Stimulated activated CD4-positive, alpha-beta T cell treated with anti-CD3 and anti-CD28 coated beads, Interleukin-4, amount 100 ng/mL, for 48 hours (primary cell): ENCODE measurements at places on chromosomes 12 and 14.

DNA sequence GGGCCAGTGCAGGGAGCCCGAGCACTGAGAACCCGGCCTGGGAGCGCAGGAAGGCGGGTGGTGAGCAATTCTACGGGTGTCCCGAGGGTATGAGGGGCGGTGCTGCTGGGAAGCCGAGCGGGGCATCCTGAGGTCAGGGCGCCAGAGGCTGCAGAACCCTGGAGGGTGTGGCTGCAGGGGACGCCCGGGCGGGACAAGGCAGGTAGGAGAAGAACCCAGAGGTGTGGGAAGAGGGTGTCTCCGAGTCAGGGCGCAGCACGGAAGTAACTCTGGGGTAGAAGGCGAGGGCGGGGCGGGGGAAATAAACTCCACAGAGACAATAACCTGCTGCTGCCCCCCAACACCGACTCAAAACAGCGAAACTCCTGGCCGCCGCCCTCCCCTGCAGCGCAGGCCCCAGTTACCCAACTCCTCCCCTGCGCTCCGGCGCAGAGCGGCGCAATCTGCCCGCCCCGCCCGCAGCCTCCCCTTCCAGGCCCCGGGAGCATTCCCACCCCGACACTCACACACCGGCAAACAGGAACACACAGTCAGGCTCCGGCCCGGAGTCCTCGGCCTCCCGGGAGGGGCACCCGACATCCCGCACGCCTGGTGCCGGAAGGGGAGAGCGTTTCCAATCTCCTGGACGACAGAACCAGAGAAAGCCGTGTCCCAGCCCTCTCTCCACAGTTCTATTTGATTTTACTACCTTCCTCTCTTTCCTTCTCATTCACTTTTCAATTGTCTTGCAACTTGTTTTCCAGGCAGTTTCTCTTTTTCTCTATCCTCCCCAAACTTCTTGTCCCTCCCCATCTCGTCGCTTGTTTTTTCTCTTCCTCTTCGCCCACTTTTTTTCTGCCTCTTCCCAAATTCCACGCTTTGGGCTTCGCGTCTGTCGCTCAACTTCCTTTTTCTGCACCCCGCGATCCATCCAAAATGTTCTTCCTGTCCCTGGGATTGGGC is 2.4 kb downstream of the HRK start:
- no peak for DNase-seq

DNA sequence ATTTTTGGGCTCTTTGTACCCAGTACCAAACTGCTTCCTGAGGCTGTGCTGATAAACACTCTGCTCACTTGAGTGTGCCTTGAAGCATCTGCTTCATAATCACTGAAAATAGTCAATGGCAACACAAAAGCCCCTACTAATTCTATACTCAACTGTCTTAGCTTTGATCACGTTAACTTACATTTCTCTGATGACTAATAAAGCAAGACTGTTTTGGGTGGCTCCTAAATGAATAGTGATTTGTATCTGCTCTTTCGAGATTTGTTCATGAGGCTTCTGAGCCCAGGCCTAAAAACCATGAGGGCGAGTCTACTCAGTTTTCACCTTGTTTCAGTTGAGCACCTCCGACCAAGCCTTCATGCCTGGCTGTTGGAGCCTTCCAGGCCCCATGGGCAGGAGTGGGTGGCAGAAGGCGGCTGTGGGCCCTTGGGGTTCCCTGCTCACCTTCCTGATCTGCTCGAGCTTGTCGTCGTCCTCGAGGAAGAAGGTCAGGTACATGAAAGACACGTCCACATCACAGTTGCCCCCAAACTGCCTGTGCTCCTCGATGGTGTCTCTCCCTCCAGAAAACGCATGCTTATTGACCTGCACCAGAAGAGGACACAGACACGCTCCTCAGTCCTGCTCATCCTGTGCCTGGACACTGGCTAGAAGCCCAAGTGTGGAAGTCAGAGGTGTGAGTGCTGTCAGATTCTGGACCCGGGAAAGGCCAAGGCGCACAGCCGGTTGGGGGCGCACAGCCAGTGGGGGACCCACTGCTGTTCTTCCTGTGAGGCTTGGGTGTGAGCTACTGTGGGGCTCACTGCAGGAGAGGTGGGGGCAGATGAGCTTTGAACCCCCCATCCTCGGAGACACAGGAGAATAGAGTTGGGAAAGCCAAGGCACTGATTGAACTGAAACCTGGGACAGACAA is 13.7 kb downstream of the SLC25A47 start:
- no peak for DNase-seq

DNA sequence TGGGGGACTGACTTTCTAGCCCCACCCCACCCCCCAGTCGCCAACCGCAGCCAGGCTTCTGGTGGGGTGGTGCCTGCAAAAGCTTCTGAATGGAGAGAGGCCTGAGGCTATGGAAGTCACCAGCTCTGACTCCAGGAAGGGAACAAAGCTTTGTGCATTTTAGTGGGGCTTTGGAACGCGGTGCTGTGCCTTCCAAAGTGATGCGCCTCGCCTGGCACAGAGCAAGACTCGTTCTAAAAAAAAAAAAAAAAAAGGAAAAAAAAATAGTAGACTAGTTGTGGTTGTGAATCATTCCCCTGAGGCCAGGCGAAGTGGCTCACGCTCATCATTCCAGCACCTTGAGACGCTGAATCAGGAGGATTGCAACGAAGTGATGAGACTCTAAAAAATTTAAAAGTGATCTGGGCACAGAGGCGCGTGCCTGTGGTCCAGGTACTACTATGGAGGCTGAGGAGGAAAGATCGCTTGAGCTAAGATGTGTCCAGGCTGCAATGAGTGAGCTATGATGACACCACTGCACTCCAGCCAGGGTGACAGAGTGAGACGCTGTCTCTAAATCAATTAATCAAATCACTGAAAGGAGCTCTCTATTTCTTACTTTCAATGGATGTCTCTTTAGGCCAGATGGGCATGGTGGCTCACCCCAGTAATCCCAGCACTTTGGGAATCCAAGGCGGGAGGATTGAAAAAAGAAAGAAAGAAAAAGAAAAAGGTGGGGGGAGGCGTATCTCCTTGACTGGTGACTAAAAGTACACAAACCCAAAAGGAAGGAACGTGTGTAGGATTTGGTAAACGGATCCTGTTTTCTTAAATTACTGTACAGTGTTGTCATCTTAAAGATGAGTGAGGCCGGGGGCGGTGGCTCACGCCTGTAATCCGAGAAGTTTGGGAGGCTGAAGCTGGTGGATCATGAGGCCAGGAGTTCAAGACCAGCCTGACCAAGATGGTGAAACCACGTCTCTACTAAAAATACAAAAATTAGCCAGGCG is 259.6 kb upstream of the ALG10B start:
- DNase-seq: no peak

GRCh38 chr12:98374007-98374406 is 141.4 kb upstream of the TMPO start:
- DNase-seq: no peak

- DNase-seq: no peak
Observed at GRCh38 chr14:104304451-104305351, 166.3 kb downstream of the KIF26A start.

GRCh38 chr14:89624500-89625156 is 207.6 kb upstream of the FOXN3 start:
- DNase-seq: no peak

DNA sequence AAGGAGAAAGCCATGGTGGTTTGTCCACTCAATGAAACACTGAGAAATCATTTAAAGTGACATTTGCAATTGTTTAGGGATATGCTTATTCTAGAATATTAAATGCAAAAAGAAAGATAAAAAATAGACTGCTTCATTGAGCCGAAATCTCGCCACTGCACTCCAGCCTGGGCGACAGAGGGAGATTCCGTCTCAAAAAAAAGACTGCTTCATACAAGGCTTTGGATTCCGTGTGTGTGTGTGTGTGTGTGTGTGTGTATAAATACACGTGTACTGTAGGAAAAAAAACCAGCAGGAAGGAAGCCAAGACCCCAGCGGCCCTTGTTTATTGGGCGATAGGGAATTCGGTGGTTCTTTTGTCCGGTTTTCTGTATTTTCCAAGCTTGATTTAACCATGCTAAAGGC is 3.2 kb upstream of the ZNF839 start:
- DNase-seq: no peak

DNA sequence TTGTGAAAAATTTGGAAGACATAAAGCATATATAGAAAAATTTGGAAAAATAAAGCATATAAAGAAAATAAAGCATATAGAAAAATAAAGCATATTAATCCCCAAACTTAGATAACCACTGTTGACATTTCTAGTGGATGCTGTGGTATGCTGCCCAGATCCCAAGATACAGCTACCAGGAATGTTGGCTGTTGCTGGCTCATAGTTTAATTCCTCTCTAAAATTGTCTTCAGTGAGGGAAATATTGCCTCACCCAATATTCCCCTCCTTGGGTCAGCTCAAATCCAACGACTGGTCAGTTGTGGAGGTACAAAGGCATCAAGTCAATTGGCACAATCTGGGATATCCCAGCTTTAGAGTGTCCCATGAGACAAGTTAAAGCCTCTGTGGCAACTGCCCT is 10.1 kb upstream of the KICS2 start:
- no peak for DNase-seq

- no peak for DNase-seq
Observed at GRCh38 chr12:52753283-52753682, 23.9 kb downstream of the KRT76 start.

DNA sequence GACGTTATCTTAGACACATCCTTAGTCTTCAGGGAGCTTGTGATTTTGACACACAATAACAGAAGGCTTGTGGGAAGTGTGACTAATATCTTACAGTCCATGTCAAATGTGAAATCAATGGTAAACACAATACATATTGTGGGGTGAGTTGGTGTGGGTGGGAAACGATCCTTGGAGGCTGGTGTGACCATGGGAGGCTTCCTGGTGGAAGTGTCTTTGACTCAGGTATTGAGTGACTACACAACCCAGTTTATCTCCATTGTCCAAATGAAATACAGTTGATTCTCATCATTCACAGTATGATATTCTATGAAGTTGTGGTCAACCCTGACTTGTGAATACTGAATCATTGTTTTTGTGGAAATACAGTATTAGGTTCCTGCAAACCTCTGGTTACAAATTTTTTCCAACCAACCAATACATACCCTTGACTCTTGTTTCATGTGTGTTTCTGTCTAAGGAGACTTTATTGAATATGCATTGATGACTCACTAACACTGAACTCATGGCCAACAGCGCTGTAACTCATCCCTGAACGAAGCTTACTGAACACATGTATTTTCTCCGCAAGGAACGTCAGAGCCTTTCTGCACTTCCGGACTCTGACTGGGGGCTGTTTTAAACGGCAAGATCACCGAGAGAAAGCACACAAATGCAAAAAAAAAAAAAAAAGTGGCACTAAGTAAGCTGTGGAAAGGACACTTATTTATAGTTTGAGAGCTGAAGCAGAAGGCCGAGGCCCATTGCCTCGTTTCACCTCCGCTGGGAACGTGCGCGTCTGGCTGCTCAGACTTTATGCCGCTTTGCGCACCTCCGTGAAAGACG is 59.0 kb downstream of the CLMN start:
- peak; percentile 38 for DNase-seq

- DNase-seq: no peak
Observed at GRCh38 chr14:96909841-96910364, 112.7 kb downstream of the VRK1 start.

GRCh38 chr14:96037891-96038557 is 1.1 kb upstream of the C14orf132 start:
- no peak for DNase-seq

GRCh38 chr14:76292561-76292960 is 83.4 kb upstream of the ESRRB start:
- no peak for DNase-seq

- no peak for DNase-seq
Observed at GRCh38 chr12:62966990-62967506, 32.1 kb upstream of the PPM1H start.

- DNase-seq: peak; percentile 64
Observed at GRCh38 chr12:53205747-53206419, 1.2 kb downstream of the ITGB7 start.

- no peak for DNase-seq
Observed at GRCh38 chr14:39467889-39468524, 35.8 kb upstream of the FBXO33 start.

- no peak for DNase-seq
Observed at GRCh38 chr12:62703011-62703380, 232.0 kb downstream of the PPM1H start.

DNA sequence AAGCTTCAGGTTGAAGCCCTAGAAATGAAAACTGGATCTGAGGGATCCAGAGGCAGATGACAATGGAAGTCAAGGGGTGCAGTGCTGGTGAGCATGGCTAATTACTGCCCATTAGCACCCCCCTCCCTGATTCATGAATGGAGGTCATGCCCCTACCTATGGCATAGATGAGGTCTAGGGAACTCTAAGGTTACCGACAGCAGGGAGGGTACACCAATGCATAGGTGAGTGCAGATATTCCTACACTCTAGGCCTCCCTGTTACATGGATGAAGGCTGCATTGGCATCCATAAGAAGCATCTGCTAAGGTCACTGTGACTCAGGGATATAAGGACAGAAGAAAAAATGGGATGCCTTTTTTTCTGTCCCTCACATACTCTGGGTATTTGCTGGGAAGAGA is 147.3 kb downstream of the CCDC59 start:
- no peak for DNase-seq

DNA sequence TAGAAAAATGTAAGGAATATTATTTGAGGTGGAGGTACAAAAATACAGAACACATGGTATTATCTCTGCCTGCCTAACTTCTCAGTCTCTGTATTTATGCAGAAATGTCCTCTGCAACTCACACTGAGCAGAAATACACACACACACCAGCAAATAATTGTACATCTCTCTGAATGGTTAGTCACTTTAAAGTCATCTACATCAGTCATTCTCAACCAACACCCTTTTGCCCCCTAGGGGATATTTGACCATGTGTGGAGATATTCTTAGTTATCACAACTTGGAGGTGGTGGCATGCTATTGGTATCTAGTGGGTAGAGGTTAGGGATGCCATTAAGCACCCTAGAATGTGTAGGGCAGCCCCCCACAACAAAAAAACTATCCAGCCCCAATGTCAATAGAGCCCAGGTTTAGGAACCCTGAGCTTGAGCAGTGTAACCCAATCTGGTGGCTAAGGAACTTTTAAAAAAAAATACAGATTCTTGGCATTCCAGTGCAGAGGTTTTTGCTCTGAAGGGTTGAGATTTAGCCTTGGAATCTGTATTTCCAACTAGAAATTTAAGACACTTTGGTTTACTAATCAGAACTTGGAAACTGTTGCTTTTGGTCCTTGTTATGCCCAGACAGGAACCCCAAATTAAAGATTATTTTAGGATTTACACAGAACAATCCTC is 183.8 kb downstream of the TBX5 start:
- DNase-seq: no peak

GRCh38 chr12:42017051-42017450 is 127.6 kb downstream of the GXYLT1 start:
- DNase-seq: no peak

DNA sequence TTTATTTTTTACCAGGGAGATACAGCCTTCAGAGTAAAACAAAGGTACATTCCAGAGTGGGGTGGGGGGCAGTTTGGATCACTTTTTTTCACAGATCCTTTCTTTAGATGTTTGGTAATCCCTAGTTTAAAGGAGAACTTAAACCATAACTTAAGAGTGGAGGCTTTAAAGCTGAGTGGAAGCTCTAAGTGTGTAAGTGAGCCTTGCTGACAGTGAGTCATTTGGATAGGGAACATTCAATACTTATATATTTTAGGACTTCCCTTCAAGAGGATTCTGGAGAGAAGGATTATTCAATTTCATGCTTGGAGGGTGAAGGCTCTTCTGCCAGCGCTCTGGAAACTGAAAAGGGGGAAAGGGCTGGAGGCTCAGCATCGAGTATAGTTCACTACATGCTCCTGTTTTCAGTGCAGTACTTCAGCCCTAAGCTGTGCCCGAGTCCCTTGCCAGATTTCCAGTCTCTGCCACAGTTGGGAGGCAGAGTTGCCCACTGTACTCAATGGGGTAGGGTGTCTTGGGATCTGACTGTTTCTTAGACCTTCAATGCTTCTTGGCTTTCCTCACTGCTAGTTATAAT is 8.4 kb downstream of the PRKAG1 start:
- DNase-seq: no peak

- no peak for DNase-seq
Observed at GRCh38 chr12:106096376-106096775, 42.4 kb downstream of the NUAK1 start.
